ENCODE measurements at places on chromosomes 7 and 10. TPM values are rescaled to one million over a fixed set of nuclear protein-coding genes. Genes with fewer than 3 reads are reported as not detected.

TDRD1 gene
- not detected for polyA plus RNA-seq

- DNase-seq, result no peak
Observed at GRCh38 chr7:83832009-83832408, 183.1 kb upstream of the SEMA3E start.

GRCh38 chr10:25852364-25852941 lies 81.6 kb upstream of the MYO3A start:
- no peak for DNase-seq

DNA sequence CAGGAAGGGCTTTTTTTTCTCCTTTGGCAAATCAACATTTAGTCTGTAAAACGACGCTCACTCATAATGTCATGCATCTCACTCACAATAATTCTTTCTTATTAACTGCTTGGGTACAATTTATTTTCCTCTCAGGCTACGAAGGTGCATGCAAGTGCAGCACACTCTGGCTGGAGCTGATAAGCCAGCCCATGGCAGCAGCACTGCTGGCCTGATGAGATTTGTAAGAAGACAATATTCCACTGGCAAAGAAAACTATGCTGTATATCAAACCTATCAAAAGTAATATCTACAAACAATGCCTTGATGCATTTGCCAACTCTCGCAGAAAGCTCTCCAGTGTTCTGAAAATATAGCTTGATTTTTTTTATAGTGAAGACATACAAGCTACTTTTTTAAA lies 170.0 kb upstream of the PHF14 start:
- no peak for DNase-seq

- no peak for DNase-seq
Observed at GRCh38 chr10:123035467-123036086, 26.8 kb downstream of the ACADSB start.

GRCh38 chr10:73591935-73592699 lies 975 bp upstream of the USP54 start:
- DNase-seq, result no peak

DNA sequence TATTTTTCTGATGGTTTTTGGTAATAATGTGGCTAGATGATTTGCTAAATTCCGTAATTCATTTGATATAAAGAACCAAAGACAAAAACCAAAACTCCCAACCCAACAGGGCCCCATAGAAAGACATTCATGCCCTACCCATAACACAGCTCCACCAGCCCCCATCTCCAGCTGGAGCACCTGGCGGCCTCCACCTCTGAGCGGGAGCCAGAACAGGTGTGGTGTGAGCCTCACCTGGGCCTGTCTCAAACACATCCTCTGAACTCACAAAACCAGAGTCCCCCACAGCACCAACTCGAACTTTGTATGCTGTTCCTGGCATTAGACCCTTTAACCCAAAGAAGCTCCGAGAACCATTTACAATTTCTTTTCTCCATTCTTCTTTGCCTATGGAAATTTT lies 36.5 kb upstream of the LAMB4 start:
- no peak for DNase-seq

DNA sequence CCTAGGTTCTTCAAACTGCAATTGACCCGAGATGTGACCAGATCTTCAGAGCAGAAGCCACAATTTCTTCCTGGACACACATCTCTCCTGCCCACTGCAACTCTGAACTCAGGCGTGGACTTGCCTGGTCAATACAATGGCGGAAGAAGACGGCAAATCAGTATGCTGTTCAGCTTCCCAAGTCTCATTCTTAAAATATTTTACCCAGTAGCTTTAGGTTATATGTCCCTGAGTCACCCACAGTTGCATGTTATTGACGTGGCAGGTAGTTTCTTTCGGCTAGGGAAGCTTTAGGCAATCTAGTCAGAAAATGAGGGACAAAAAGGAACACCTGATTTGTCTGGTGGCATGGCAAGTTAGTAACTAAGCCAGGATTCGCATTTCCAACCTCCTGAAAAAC lies 22.5 kb downstream of the CEP41 start:
- DNase-seq, result no peak

GRCh38 chr7:35565927-35566326 lies 129.0 kb downstream of the HERPUD2 start:
- no peak for DNase-seq

GRCh38 chr10:95425592-95426465 lies 135.0 kb upstream of the PDLIM1 start:
- no peak for DNase-seq

- no peak for DNase-seq
Observed at GRCh38 chr10:7625836-7626235, 40.9 kb downstream of the ITIH5 start.

AASS gene
- 50.3 TPM for polyA plus RNA-seq

GRCh38 chr10:95406651-95407280 lies 116.0 kb upstream of the PDLIM1 start:
- DNase-seq, result no peak

- DNase-seq, result no peak
Observed at GRCh38 chr7:68984306-68984705, 614.0 kb upstream of the AUTS2 start.

- DNase-seq, result no peak
Observed at GRCh38 chr7:98930464-98930863, 52.1 kb downstream of the TRRAP start.

DNA sequence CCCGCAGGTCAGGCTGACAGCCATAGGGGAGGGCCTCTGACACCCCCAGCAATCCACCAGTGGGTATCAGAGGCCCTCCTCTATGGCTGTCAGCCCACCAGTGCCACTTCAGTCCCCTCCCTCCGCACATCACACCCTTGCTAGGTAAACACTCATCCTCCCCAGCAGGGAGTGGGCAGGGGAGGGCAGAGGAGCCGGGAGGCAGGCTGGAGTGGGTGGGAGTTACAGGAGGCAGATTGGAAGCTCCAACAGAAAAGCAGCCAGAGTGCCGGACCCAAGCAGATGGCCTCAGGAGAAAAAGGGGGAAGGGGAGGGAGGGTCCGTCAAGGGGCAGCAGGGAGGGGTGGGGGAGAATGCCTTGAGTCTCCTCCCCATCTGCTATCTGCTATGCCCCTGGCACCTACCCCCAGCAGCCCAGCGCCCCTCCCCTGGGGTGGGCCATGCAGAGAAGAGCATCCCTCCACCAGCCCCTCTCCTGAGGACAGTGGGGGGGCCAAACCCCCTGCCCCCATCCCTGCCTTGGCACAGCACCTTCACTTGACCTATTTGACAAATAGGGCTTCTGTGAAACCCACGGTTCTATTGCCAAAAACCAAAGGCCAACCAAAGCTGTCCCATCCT lies 2.4 kb downstream of the RASGEF1A start:
- DNase-seq, result no peak

GRCh38 chr10:89351412-89351779 lies 23.6 kb downstream of the IFIT3 start:
- DNase-seq, result no peak

DNA sequence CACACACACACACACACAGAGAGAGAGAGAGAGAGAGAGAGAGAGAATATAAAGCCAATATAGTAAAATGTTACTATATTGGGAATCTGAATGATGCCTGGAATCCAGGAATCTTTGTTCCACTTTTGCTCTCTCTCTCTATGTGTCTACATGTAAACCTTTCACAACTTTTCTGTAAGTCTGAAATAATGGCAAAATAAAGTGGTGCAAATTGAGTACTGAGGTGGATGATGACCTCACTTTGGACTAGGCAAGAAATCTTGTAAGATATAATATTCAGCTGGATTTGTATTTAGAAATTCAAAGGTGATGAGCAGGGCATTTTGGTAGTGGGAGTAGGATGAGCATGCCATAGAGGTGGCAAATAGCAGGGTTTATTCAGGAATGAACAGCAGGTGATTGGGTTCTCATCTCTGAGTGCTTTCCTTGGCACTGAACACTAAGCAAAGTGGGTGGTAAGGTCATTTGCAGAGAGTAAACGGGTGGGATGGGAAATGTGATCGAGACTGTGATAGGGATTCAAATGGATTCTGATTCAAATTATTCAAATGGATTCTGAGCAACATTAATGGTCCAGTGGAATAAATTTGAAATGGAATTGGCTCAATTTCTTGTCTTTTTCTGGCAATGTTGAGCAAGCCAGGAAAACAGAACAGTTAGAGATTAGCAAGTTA lies 9.7 kb upstream of the ANLN start:
- no peak for DNase-seq

GPR15LG gene
- 0.19 TPM for polyA plus RNA-seq

DNA sequence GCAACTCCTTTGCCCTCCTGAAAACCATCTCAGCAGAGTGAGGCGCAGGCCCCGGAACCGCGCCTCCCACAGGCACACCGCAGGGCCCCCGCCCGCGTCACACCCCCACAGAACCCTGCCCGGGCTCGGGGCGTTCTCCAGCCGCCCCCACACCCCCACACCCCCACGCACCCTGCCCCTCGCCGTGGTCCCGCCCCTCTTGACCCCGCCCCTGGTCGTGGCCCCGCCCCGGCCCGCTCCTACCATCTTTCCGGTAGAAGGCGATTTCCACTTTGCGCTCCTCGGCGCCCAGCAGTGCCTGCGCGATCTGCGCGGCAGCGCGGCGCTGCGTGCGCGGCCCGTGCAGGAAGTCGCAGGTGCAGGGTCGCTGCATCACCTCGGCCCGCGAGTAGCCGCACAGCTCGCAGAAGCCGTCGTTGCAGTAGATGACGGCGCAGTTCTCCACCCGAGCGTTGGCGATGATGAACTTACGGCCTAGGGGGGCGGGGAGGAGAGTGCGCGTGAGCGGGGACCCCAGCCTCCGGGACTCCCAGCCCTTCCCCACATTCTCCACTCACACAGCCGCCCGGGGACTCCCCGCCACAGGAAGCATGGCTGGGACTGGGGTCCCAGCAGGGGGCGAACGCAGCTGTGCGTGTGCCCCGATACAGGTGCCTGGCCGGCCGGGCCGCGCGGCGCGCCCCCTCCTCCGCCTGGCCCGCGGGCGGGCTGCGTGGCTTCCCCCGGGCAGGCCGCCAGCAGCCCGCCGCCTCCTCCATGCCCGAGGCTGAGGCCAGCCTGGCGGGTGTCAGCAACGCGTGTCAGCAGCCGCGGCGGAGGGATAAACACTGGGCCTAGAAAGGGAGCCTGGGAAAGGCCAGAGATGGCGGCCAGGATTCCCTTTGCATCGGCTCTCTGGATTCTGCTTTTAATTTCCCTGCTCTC lies 3.4 kb downstream of the KCNH2 start:
- DNase-seq, result no peak

DNA sequence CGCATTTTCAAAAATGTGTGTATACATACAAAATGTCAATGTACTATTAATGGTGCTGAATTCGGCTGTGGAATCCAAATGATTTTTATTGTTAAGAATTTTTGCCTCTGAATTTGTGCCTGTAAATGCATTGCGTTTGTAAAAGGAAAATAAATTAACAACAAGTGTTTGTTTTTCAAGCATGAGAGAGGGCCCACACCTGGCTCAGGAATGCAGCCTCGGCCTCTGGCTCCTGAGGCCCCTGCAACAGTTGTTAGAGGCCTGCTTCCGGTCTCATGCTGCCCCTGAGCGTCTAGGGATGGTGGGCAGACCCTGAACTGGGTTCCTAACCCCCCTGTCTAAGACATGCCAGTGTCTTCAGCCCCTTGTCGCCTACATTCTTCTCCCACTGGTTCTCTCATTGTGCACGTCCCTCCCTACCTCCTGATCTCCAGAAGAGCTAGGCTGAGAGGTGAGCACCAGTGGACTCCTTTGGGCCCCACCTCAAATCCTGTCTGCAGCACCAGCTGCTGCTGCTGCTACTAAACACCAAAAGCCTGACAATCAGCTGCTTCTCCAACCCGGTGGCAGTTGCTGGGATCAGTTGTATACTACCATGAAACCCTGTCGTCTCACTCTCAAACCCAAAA lies 1.9 kb upstream of the BTBD16 start:
- no peak for DNase-seq

IL2RA gene
- polyA plus RNA-seq, result not detected

- DNase-seq, result no peak
Observed at GRCh38 chr10:130387936-130388580, 251.9 kb downstream of the GLRX3 start.

OPALIN gene
- polyA plus RNA-seq, result not detected

HGF gene
- 2.8 TPM for polyA plus RNA-seq

- DNase-seq, result no peak
Observed at GRCh38 chr10:130512936-130513335, 376.7 kb downstream of the GLRX3 start.

- no peak for DNase-seq
Observed at GRCh38 chr7:69373171-69374043, 224.9 kb upstream of the AUTS2 start.

DNA sequence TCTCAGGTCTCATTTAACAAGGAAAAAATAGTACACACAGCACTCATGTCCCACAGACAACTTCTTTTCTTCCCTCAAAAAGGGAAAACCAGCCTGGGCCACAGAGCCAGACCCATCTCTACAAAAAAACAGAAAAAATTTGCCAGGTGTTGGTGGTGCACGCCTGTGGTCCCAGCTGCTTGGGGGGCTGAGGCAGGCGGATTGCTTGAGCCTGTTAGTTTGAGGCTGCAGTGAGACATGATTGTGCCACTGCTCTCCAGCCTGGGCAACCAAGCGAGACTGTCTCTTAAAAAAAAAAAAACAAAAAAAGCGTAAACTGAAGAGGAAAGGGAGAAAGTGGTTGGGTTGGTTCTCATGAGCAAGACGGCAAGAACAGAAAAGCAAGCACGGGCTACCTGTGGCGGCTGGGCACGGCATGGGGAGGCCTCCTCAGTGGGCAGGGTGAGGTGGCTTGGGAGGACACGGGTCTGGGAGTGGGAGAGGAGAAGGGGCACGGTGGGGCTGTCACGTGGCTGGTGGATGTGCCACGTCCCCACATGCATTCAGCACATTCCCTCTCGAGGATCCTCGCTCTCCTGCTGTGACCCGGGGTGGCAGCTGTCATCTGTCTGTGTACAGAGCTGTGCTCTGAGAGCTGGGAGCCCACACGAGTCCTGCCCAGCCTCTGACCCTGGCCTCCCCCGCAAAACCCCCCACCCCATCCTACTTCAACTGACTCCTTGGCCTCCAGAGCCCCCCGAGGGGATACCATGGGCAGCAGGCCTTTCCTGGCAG lies 219.7 kb downstream of the MLLT10 start:
- DNase-seq, result no peak

PNLIPRP3 gene
- not detected for polyA plus RNA-seq

DNA sequence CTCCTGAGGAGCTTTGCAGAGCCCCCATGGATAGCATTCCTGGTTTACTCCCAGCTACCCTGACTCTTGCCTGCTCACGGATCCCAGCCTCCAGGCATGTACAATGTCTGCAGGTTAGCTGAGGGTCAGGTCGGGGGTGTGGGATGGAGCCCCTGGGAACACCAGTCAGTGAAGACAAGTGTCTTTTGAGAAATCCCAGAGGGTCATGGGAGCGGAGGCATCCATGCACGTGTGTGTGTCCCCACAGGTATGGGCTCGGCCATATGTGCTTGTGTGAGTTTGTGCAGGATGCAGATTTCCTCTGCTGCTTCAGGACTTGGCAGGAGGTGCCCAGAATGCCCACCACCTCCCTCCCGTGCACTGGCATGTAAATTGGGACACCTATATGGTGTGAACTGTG lies 28.3 kb upstream of the EN2 start:
- no peak for DNase-seq

DNA sequence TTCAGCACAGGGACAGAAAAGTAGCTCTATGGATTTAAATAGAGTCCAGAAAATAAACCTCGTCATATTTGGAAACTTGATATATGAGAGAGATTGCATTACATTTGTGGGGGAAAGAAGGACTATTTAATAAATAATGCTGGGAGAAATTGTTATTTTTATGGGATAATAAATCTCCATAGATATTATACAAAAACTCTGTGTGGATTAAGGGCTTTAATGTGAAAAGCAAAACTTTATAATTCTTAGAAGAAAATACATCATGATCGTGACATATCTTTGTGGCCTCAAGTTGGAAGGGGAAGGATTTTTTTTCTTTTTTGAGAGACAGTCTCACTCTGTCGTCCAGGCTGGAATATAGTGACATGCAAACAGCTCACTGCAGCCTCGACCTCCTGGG lies 95.0 kb upstream of the LEP start:
- no peak for DNase-seq

- no peak for DNase-seq
Observed at GRCh38 chr10:48885376-48885775, 54.3 kb downstream of the LRRC18 start.

Measured in left renal pelvis (tissue), 4 donors.